GM20000 (cell line): ENCODE measurements at places on chromosomes 7 and 10.

GRCh38 chr7:143049362-143049761 lies 2.8 kb upstream of the OR6V1 start:
- DNase-seq: no peak

DNA sequence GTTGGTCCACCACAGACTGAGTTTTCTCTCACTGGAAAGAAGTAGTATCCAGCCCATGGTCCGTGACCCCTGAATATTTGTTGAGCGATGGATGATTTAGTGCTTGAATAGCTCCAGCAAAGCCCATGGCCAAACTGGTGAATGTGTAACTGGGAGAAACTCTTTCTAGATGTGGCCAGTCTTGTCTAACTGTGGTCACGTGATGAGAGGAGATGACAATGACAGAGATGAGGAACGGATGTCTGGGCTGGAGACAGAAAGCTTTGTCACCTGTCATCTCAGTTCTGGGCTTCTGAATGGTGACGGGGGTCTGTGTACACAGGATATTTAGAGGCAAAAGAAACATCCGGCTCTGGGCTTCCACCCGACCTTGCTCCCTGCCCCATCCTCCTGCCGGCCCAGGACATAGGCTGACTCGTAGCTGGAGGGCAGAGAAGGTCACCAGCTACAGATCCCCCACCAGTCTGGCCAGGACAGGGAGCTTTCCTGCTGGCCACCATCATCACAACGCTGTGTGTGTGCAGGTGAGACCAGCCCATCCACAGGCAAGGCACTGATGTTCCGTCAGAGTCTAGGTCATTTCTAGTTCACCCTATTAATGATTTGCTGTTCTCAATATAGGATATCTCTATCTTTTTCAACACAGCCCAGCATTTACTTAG lies 152.5 kb upstream of the TNS3 start:
- DNase-seq: no peak

GRCh38 chr10:29849126-29849833 lies 210.1 kb downstream of the JCAD start:
- DNase-seq: no peak

- DNase-seq: no peak
These were observed 212.8 kb downstream of the PTN start for GRCh38 chr7:137130751-137131158.

GRCh38 chr10:91049296-91049987 lies 128.6 kb upstream of the ANKRD1 start:
- no peak for DNase-seq

GRCh38 chr10:15898046-15898445 lies 37.7 kb upstream of the MINDY3 start:
- DNase-seq: no peak

GRCh38 chr10:90318659-90319058 lies 539.2 kb downstream of the HTR7 start:
- no peak for DNase-seq

DNA sequence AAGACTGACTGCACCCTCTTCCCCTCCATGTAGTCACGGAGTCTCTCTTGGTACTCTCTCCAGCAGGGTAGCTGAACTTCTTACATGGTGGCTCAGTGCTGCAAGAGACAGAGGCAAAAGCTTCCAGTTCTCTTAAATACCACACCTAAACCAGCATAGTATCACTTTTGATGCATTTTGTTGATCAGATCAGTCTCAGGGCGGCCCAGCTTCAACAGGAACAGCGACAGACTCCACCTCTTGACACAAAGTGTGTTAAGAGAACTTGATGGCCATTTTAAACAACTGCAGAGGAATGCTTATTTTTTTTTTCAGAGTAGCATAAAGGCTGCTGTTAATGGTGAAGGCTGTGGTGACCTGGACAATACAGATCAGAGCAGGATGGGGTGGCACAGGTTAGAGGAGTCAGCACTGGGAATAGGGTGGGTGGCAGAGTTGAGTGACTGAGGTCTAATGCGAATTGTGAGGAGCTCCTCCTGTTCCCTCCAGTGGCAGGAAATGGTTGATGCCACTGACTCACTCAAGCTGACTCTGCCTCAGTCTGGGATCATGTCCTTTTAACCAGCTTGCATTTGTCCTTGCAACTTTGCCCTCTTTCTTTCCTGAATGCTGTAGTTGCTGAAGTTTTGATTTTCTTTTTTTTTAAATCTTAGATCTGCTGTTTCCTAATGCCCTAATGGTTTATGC lies 17.3 kb downstream of the MGAM start:
- DNase-seq: no peak

GRCh38 chr7:146736446-146737190 lies 620.0 kb downstream of the CNTNAP2 start:
- no peak for DNase-seq

DNA sequence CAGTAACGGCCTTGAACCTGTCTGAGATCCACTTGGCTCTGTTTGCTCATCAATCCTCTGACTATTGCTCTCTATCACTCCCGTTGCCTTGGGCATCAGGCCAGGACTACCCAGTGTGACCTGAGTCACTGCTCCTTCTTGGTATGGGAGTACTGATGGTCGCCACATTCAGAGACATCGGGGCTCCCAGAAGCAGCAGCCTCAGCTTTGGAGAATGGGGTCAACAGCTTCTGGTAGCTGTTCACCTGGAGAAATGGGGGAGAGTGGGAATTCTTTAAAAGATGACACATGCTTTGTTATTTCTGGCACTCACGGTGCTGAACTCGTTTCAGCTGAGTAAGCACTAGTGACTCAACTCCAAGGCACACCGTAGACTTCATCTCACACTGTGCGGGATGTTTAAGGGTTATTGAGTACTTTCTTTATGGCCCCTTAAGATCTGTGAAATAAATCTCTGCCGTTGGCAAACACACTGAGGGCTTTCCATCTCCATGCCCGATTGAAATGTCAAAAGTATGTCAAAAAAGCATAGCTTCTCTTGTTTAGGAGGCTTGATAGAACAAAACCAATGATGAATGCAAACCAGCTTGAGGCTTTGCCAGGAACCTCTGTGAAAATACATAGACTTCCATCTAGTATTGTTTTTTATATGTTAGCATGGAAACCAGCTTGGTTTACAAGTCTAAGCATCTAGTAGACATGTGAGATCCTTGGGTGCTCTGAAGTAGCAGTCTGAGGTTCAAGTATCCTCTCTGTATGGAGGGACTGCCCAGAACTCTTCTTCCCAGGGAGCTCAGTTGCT lies 333.1 kb downstream of the CXCL12 start:
- DNase-seq: no peak

DNA sequence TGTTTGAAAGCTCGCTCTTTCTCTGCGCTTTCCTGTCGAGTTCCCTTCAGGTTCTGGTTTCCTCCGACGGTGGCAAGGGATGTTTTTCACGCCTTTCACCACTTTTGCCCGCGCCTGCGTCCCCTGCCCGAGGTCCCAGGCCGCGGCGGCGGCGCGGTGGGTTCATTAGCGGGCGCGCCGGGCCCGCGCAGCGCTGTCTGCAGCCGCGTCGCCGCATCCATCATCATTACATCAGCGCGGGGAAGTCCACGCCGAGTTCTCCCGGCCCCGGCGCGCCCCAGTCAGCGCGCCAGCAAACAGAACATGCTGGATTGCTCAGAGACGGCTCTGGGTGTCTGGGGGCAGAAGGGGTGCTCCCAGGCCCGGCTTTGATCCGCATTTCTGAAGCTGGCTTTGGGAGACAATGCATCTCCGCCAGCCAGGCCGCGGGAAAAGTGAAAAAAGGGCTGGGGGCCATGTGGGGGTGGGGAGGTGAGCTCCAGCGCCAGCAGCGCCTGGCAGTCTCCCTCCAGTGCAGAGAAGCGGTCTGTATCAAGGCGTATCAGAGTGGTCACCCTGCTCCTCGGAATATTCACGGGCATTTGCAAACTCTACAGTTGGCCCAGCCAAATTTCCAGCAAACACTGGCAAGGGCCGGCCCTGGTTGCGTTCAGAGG lies 8.9 kb downstream of the GLI3 start:
- DNase-seq: no peak

- no peak for DNase-seq
These were observed 81.8 kb downstream of the PTPRZ1 start for GRCh38 chr7:121954803-121955202.
